ENCODE measurements at places on chromosomes 4 and X. TPM values are rescaled to one million over a fixed set of nuclear protein-coding genes. Genes with fewer than 3 reads are reported as not detected.

The AIMP1 gene
- 51.9 TPM for total RNA-seq

The HSFX4 gene
- not detected for total RNA-seq

The IL21 gene
- total RNA-seq, result not detected

The SHISA3 gene
- total RNA-seq, result 0.90 TPM

The ZFP92 gene
- 0.22 TPM for total RNA-seq

The BMPR1B gene
- 0.81 TPM for total RNA-seq

The CXorf65 gene
- not detected for total RNA-seq

The CLDN34 gene
- total RNA-seq, result 0.49 TPM

The TEX11 gene
- 2.7 TPM for total RNA-seq

The ARFIP1 gene
- 81.4 TPM for total RNA-seq

The CCSER1 gene
- total RNA-seq, result 13.3 TPM

The HSD17B11 gene
- total RNA-seq, result 142 TPM

The CSAG2 gene
- total RNA-seq, result not detected

The SH2D1A gene
- total RNA-seq, result 0.32 TPM

The DGAT2L6 gene
- total RNA-seq, result not detected

The ERCC6L gene
- total RNA-seq, result 2.6 TPM

The RHOH gene
- 2.8 TPM for total RNA-seq

The NDNF gene
- 9.0 TPM for total RNA-seq

The NIPAL1 gene
- total RNA-seq, result 51.0 TPM

The GPR82 gene
- 0.57 TPM for total RNA-seq

The PNCK gene
- 63.0 TPM for total RNA-seq

The CCDC120 gene
- total RNA-seq, result 11.6 TPM

The KDR gene
- 2.4 TPM for total RNA-seq

The KLB gene
- 0.44 TPM for total RNA-seq

The SLC2A9 gene
- 8.1 TPM for total RNA-seq

The ZFP42 gene
- not detected for total RNA-seq

The MXRA5 gene
- total RNA-seq, result 6.1 TPM

The MFSD8 gene
- 27.9 TPM for total RNA-seq

The RAB39B gene
- total RNA-seq, result 0.79 TPM

The CSN1S1 gene
- not detected for total RNA-seq

The TMEM47 gene
- 5.3 TPM for total RNA-seq

The ZAR1 gene
- total RNA-seq, result not detected

The FGF2 gene
- 1.3 TPM for total RNA-seq

The SYTL5 gene
- 9.4 TPM for total RNA-seq

The EDA gene
- total RNA-seq, result 7.2 TPM

The RTL9 gene
- not detected for total RNA-seq
